Cardiac ventricle fibroblast (primary cell): ENCODE measurements at places on chromosomes 4 and X. TPM values are rescaled to one million over a fixed set of nuclear protein-coding genes. Genes with fewer than 3 reads are reported as not detected.

TRIML2 gene
- total RNA-seq = not detected in 2 replicates

ARR3 gene
- not detected in 2 replicates for total RNA-seq

CCDC158 gene
- 0.05 and 0.06 TPM in 2 replicates for total RNA-seq

MAGEB1 gene
- not detected in 2 replicates for total RNA-seq

TLL1 gene
- total RNA-seq = 0.24 and 0.31 TPM in 2 replicates
